Stimulated activated CD8-positive, alpha-beta memory T cell treated with anti-CD3 and anti-CD28 coated beads, Interleukin-7, amount 100 ng/mL, for 4 hours (primary cell): ENCODE measurements at places on chromosomes 4 and X.

DNA sequence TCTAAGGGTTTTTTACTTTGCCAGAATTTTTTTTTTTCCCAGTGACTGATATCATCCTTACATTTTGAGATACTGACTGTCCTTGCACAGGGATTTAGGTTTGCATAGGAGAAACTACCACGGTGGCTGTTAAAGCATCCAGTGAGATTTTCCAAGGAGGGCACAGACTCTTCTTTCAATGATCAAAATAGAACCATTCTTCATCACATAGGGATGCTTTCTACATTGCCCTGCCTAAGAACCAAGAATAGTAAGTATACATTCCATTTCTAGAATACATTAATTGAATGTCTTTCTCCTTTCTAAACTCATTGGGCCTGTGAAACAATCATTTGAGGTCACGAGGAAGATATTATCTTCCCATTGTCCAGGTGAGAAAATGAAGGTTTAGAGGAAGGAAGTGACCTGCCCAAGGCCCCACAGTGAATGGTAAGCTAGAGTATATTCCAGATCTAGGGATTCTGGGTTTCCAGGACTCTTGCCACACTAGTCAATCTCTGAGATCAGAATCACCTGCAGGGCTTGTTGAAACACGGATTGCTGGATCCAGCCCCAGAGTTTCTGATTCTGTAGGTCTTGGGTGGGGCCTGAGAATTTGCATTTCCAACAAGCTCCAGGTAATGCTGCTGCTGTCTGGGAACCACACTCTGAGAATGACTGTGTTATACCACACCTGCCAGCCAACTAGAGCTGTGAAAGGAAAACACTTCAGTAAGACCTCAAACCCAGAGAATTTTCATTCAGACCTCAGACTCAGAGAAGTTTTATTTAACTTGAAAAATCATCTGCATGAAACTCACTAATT lies 17.7 kb upstream of the TMEM154 start:
- no peak for DNase-seq

- no peak for DNase-seq
Observed at GRCh38 chr4:34309383-34309906, 1934.9 kb downstream of the ARAP2 start.

- DNase-seq: no peak
Observed at GRCh38 chrX:86237482-86237881, 89.2 kb downstream of the DACH2 start.

- no peak for DNase-seq
Observed at GRCh38 chr4:131091896-131092295, 1995.9 kb downstream of the C4orf33 start.

DNA sequence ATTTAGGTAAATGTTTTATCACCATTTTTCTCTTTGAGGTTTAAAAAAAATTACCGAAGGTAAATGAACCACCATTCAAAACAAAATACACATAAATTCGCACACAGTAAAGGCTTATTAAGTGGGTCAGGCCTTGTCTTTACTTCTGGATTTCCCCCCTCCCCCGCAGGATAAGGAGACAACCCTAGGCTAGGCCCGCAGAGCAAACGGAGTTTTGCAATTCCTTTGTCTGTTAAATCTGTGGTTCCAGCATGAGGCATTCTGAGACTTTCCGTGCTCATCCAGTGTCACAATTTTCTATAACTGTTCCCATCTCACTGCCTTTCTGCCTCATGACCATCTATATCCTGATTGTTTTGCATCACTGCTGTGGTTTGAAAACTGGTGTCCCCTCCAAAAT lies 307.4 kb downstream of the DCHS2 start:
- no peak for DNase-seq

- no peak for DNase-seq
Observed at GRCh38 chrX:105191878-105192277, 28.6 kb downstream of the TEX13A start.

DNA sequence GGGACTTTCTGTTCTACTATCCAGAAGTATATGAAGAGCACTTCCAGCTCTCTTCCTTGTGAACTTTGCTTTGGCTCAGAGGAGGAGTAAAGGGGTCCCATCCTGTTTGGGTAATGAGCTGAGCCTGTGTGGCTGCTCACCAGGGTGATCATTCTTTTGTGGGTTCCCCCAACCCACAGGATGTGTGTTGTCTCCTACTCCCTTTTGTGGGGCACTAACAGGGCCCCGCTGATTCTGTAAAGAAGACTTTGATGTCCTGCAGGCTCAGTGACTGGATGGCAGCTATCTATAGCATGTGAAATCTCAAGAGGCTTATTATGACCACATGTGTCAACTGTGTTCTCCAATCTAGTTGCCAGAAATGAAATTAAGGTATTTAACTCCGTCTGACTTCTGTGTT lies 40.8 kb downstream of the ZNF518B start:
- DNase-seq: no peak

GRCh38 chrX:153600032-153600373 lies 1.1 kb upstream of the CCNQ start:
- DNase-seq: no peak

DNA sequence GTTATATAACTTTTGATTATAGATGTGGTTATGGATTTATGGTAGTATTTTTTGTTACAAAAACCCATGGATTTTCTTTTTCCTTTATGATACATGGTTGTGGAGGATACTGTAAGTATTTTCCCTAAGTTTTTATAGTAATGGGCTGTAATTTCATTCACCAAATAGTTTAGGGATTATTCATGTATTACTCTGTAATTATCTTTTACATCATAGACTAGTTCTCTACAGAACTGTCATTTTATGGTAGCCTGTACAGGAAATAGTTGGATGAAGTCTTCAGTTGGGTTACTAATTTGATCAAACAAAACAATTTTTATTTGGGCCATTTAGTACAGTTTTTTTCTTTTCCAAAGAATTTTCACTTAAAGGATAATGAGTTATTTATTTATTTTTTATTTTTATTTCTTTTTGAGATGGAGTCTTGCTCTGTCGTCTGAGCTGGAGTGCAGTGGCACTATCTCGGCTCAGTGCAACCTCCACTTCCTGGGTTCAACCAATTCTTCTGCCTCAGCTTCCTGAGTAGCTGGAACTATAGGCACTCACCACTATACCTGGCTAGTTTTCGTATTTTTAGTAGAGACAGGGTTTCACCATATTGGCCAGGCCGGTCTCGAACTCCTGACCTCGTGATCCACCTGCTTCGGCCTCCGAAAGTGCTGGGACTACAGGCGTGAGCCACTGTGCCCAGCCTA lies 42.1 kb downstream of the RBPJ start:
- DNase-seq: no peak
